ENCODE measurements at places on chromosomes 7 and 10.
A peak's percentile ranks its signal among the peaks of the same experiment; 100 is the strongest.

DNA sequence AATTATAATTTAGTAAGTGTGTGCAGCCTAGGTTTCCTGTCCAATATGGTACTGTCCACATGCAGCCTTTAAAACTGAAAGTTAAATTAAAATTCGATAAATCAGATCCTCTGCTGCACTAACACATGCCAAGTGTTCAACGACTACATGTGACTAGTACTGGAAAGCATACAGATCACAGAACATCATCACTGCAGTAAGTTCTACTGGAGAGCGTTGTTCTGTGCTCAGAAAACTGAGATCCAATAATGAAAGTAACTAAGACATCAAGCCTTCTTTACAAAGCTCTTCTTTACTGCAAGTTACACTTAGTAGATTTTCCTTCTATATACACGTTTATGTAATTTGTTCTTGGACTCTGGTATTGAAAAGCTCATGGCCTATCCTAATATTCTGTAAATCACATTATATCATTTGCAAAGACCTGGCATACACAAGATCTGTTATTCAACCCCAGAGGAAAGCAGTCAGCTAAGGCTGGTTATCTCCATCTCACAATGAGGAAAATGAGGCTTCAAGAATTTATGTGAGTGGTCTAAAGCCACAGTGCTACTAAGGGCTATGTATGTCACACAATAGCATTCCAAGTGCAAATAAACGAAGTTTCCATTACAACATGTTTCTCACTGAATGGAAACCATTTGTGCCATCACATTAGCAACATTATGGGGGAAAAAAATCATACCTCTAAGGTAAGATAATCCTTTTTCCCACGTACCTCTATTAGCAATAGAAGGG lies 77.6 kb downstream of the VPS41 start:
- no peak for DNase-seq

GRCh38 chr10:54368984-54369383 lies 432.0 kb downstream of the PCDH15 start:
- DNase-seq: no peak

- no peak for DNase-seq
These were observed 1082.9 kb downstream of the GATA3 start for GRCh38 chr10:9137368-9137767.

DNA sequence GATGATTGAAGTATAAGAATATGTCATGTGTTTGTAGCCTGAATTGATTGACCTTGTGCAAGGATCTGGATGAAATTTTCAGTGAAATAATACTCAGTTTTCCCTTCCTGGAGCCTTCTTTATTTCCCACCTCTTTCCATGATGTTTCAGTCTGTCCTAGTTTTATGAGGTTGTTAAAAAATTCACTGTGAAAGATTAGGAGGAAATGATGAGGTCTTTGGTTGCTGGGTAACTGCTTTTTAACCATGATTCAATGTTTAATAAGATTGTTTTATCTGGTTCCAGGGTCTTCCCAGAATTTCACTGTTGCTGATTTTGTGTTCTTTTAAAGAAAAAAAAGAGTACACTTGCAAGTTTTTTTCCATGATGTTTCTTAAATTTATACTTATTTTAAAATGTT lies 221.5 kb downstream of the MBL2 start:
- no peak for DNase-seq

GRCh38 chr10:35167342-35167741 lies 40.7 kb downstream of the CREM start:
- no peak for DNase-seq

GRCh38 chr10:27446091-27446918 lies 57.8 kb upstream of the RAB18 start:
- peak; percentile 31 for DNase-seq

GRCh38 chr10:10734356-10735064 lies 283.2 kb upstream of the CELF2 start:
- DNase-seq: peak; percentile 56

GRCh38 chr10:5961405-5962100 lies 15.8 kb downstream of the IL15RA start:
- no peak for DNase-seq

- DNase-seq: no peak
These were observed 21.8 kb downstream of the GPER1 start for GRCh38 chr7:1109581-1110310.

All from inflammatory macrophage treated with lipopolysaccharide for 1 hour (primary cell).